A673 (cell line): ENCODE measurements at places on chromosomes 1 and 21. TPM values are rescaled to one million over a fixed set of nuclear protein-coding genes. Genes with fewer than 3 reads are reported as not detected.

The ANKRD35 gene
- not detected in 2 replicates for total RNA-seq

The CRYBG2 gene
- not detected in 2 replicates for total RNA-seq

The GUCA2B gene
- total RNA-seq: not detected in 2 replicates

DNA sequence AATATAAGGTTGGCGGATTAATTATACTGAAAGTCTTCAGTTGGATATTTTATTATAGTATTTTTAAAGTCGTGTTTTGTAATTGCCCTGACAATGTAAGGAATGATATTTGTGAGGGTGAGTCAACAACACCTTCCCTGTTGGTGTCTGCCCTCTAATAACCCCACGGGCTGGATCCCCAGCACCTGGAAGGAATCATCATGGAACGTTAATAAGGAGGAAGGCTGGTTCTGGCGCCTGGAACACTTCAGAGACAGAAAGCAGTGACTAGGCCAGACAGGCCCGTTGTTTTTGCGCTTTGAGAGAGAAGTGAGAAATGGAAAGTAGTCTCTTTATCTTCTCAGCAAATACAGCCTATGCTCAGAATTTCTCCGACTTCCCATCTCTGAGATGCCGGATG lies 31.6 kb downstream of the TEX35 start:
- no peaks in the 10 kb centered on the region for H3K36me3 ChIP-seq
- no peak for DNase-seq
- H3K4me3 ChIP-seq: no peak overlapping the region
- no peaks in the 10 kb centered on the region for H3K4me1 ChIP-seq

GRCh38 chr1:85983316-85983715 lies 173.3 kb downstream of the COL24A1 start:
- no peak overlapping the region for H3K4me3 ChIP-seq
- DNase-seq: no peak
- H3K4me1 ChIP-seq: no peaks in the 10 kb centered on the region
- H3K27me3 ChIP-seq: peaks cover 2% of the 10 kb centered on the region

DNA sequence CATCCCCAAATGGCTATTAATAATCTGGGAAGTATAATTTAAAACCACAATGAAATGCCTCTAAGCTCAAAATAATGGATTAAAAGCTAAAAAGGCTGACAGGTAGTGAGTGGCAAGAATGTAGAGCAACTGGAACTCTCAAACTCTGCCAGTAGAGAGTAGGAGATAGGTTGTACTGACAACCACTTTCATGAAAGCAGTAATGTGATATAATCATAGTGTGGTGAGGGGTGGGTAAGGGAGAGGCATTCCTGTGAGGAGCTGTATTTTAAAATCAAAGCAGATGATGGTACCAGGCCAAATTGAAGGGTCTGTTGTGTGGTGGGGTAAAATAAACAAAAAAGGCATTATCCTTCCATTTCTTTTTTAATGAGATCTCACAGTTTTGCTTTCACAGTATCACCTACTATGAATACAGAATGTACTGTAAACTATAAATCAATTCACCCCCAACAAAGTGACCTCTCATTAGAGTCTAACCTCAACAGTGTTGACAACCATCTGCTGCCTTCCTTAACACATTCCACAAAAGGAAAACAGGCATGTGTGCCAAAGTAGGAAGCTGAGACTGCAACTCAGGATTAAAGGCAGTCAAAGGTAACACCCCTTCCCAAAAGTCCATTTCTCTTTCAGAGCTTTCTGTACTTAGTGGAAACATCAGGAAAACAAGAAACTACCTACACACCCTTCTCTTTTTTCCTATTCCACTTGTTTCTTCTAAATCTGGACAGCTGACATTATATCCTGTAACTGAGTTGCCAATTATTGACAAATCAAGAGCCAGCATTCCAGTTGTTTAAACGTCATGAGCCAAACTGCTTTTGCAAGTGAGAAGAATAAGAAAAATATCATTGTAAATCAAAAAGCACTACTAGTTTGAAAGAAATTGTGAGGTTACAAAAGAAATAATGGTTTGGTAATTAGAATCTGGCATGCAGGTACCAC lies 130.8 kb downstream of the FAF1 start:
- no peak overlapping the region for H3K27ac ChIP-seq
- H3K4me3 ChIP-seq: no peak overlapping the region
- DNase-seq: no peak
- no peaks in the 10 kb centered on the region for H3K27me3 ChIP-seq
- no peaks in the 10 kb centered on the region for H3K4me1 ChIP-seq
- no peaks in the 10 kb centered on the region for H3K36me3 ChIP-seq
